ENCODE measurements at places on chromosomes 6 and 20. TPM values are rescaled to one million over a fixed set of nuclear protein-coding genes. Genes with fewer than 3 reads are reported as not detected.

DNA sequence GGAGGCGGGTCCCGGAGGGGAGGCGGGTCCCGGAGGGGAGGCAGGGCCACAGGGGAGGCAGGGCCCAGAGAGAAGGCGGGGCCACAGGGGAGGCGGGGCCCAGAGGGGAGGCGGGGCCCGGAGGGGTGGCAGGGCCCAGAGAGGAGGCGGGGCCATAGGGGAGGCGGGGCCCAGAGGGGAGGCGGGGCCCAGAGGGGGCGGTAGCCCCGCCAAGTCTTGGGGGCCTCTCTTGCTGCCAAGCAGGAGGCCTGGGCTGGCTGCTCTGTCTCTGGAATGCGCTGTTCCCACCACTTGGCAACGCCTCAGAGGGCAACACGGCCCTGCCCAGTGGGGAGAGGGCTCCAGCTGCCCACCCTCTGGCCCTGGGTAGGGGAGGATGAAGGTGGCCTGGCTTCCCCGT is 80.5 kb downstream of the YTHDF1 start:
- H3K4me1 ChIP-seq, result no peaks in the 10 kb centered on the region
- DNase-seq, result no peak
- H3K36me3 ChIP-seq, result no peaks in the 10 kb centered on the region
- no peak overlapping the region for H3K27ac ChIP-seq
- no peaks in the 10 kb centered on the region for H3K27me3 ChIP-seq
- no peak overlapping the region for H3K4me3 ChIP-seq

GRCh38 chr20:2838170-2838797 is 2.2 kb downstream of the PCED1A start:
- peak; percentile 34 for DNase-seq
- peaks cover 14% of the 10 kb centered on the region for H3K4me1 ChIP-seq
- H3K27me3 ChIP-seq, result no peaks in the 10 kb centered on the region
- H3K36me3 ChIP-seq, result no peaks in the 10 kb centered on the region
- no peak overlapping the region for H3K27ac ChIP-seq

GRCh38 chr6:144378437-144378836 is 93.3 kb downstream of the UTRN start:
- H3K36me3 ChIP-seq, result no peaks in the 10 kb centered on the region
- H3K27me3 ChIP-seq, result no peaks in the 10 kb centered on the region

DNA sequence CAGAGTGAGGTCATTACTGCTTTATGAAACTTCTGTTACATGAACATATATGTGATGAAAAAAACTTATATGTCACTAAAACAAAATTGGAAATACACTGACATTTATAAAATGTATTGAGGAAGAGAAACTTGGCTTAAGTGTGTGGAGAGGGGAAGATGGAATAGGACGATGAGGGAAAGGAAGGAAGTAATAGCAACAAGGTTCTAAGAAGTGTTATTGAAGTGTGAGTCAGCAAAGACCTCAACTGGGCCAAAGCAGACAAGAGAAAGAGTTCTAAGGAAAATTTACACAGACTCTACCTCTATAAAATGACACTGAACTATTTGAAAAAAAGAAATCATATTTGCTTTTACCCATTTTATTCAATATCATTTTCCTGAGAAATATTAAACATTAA is 38.3 kb downstream of the SNX3 start:
- H3K27ac ChIP-seq, result no peak overlapping the region
- H3K4me1 ChIP-seq, result no peaks in the 10 kb centered on the region
- no peaks in the 10 kb centered on the region for H3K27me3 ChIP-seq
- no peak overlapping the region for H3K4me3 ChIP-seq

DNA sequence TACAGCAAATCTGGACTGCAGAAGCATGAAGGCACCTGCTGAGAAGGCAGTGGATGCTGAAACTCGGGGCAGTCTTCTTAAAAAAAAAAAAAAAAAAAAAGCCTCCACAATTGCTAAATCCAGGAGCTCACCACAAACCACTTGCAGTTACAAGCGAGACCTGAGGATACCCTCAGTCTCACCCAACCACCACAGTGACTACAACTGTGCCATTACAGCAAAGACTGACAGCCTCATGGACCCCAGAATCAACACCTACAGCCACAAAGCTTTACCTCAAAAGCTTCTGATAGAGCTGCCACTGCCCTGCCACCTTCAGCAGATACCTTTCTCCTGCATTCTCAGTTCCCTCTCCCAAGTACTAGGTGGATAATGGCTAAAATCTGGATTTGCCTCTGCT is 9.0 kb downstream of the COL21A1 start:
- H3K27me3 ChIP-seq, result no peaks in the 10 kb centered on the region
- no peak for DNase-seq
- H3K27ac ChIP-seq, result no peak overlapping the region
- H3K36me3 ChIP-seq, result no peaks in the 10 kb centered on the region
- no peak overlapping the region for H3K4me3 ChIP-seq
- H3K4me1 ChIP-seq, result no peaks in the 10 kb centered on the region

Gene FLRT3
- total RNA-seq, result 0.11 TPM

Gene VNN1
- total RNA-seq, result not detected

Gene RCAN2
- total RNA-seq, result not detected

- no peaks in the 10 kb centered on the region for H3K4me1 ChIP-seq
- no peaks in the 10 kb centered on the region for H3K27me3 ChIP-seq
- H3K27ac ChIP-seq, result no peak overlapping the region
- no peak for DNase-seq
- H3K36me3 ChIP-seq, result no peaks in the 10 kb centered on the region
- no peak overlapping the region for H3K4me3 ChIP-seq
Observed at GRCh38 chr6:128807577-128807976, 75.4 kb upstream of the LAMA2 start.

GRCh38 chr6:74518035-74518434 is 687.8 kb downstream of the COL12A1 start:
- no peaks in the 10 kb centered on the region for H3K36me3 ChIP-seq
- no peak overlapping the region for H3K4me3 ChIP-seq
- no peaks in the 10 kb centered on the region for H3K27me3 ChIP-seq

Gene DYNLT2
- total RNA-seq, result 2.9 TPM

- no peak for DNase-seq
- no peaks in the 10 kb centered on the region for H3K27me3 ChIP-seq
- no peak overlapping the region for H3K4me3 ChIP-seq
- H3K4me1 ChIP-seq, result no peaks in the 10 kb centered on the region
Observed at GRCh38 chr6:121042766-121043165, 291.5 kb downstream of the TBC1D32 start.

GRCh38 chr20:63327231-63327745 is 33.9 kb downstream of the CHRNA4 start:
- no peaks in the 10 kb centered on the region for H3K36me3 ChIP-seq
- no peaks in the 10 kb centered on the region for H3K27me3 ChIP-seq
- H3K4me1 ChIP-seq, result peaks cover 6% of the 10 kb centered on the region
- no peak for DNase-seq

Gene SNX9
- 0.64 TPM for total RNA-seq

GRCh38 chr6:13455552-13455966 is 31.8 kb downstream of the GFOD1 start:
- H3K27me3 ChIP-seq, result no peaks in the 10 kb centered on the region
- peaks cover 48% of the 10 kb centered on the region for H3K4me1 ChIP-seq
- H3K36me3 ChIP-seq, result peaks cover 8% of the 10 kb centered on the region
- no peak overlapping the region for H3K4me3 ChIP-seq
- DNase-seq, result no peak

All from GM12878 (cell line).